ENCODE measurements at places on chromosomes 16 and 17.
A peak's percentile ranks its signal among the peaks of the same experiment; 100 is the strongest.

DNA sequence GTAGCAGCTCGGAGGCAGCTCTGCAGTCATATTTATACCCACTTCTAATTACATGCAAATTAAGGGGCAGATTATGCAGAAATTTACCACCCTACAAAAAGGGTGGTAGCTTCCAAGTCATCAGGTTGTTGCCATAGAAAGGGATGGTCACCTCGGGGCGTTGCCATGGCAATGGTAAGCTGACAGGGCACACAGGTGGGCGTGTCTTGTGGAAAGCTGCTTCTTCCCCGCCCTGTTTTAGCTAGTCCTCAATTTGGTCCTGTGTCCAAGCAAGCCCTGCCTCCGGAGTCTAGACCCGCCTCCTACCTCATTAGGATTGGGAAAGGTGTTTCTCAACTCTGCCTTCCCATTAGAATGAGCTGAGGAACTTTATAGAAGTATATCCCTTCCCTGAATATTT is 98.7 kb downstream of the HS3ST2 start:
- no peak for DNase-seq

DNA sequence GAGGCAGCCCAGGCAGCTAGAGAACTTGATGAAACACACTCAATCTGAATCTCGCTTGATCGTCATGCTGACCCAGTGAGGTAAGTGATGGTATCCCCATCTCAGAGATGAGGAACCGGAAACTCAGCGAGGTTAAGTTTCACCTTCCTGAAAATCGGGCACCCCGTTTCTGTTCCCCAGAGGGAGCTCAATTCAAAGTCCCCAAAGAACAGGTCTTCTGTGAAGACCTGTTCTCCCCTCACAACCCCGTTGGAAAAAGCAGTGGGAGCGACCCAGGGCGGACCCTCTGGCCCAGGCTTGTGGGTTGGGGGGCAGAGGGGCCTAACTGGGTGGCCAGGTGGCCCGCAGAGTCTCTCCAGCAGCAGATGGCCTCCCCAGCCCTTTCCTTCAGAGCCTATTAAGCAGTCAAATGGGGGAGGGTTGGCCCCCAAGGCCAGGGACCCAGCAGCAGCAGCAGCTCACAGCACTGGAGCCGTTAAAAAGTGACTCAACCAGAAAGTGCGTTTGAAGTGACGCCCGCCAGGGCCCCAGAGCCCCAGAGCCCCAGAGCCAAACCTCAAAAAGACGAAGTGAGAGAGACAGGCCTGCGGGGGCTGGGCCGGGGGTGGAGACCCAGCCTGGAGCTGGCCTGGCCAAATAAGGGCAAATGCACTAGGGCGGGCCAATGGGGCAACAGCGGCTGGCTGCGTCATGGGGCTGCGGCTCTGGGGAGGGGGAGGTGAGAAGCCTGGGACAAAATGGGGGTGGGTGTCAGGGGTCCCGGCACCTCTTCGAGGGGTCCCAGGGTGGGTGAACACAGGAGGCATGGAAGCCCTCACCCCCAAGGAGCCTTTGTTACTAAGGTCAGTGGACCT is 9.2 kb upstream of the TSPOAP1 start:
- DNase-seq = peak; percentile 92

DNA sequence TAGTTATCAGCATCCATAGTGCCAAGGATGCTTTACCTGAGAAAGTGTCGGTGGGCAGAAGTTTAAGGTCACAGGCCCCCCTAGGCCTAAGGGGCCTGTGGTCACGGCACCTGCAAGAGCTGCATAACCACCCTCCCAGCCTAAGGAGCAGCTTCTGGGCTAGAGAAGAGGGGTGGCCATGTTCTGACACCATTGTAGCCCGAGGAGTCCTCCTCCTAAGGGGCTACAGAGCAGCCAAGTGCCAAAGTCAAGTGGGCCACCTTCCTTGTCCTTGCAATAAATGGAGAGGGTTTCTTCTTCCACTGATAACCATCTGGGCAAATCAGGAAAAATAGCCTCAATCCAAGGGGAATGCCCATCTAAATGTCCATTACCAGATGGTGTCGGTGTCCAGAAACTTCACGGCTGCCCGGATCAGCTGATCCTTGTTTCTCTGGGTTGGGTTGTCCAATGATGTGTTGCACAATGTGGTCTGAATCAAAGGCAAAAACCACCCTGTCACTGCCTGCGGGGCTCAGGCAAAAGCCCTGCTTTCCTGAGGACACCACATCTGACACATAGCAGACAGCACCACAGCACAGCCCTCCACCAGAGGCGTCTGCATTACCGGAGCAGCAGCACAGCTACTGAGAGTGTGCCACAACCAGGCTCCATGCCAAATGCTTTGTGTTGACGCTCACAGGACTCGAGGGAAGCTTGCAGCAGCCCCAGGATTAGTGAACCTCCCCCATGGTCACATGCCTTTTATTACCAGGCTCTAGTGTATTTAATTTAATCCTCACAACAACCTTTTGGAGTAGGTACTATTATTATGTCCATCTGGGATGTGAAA is 12.8 kb downstream of the ATPAF2 start:
- no peak for DNase-seq

DNA sequence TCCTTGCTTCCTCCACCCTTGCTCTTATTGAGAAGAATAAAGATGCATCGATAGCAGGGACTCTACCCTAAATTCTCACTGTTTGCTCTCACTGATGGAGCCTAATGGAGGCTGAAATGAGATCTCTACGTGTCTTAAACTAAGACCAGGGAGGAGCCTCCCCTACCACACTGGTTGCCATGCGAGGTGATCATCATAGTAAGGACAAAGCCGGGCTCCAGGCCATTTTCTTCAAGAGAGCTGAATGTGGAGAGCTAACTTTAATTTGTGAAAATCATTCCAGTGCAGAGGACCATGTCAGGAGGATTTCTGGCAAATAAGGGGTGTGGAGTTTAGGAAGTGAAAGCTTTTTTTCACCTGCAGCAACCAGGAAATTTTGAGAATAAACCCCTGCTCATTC is 5.6 kb downstream of the CDH11 start:
- no peak for DNase-seq

DNA sequence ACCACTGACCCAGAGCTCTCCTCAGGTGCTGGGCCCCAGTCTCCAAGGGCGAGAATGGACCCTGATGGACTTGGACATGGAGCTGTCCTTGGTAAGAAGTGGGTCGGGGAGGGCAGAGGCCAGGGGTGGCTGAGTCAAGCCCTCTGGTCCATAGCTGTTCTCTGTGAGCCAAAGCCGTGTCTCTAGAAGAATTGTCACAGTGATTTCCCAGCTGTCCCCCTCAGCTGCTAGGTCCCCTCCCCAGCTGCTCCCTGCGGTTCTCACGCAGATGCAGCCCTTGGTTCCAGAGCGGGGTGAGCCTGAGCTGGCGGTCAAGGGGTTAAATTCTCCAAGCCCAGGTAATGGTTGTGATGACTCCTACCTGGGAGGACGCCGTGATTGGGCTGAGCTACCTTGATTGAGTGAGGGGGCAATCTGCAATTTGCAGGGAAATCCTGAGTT is 1.3 kb upstream of the NOL3 start:
- no peak for DNase-seq

DNA sequence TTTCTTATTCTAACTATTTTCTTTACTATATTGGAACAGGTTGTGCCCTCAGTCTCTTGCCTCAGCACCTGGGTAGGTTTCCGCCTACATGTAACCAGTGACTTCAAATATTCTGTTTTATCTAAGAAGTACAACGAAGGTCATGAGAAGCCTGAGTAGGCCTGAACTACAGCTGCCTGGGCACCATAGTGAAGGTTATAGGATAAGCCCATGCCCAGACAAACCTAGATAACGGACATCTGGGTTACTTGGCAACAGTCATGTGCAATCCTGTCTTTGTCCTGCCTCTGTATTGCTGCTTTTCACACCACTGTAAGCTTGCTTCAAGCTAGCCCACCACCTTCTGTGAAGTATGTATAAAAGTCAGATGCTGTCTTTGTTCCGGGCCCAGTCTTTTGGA is 25.4 kb upstream of the ARL4D start:
- DNase-seq = no peak

DNA sequence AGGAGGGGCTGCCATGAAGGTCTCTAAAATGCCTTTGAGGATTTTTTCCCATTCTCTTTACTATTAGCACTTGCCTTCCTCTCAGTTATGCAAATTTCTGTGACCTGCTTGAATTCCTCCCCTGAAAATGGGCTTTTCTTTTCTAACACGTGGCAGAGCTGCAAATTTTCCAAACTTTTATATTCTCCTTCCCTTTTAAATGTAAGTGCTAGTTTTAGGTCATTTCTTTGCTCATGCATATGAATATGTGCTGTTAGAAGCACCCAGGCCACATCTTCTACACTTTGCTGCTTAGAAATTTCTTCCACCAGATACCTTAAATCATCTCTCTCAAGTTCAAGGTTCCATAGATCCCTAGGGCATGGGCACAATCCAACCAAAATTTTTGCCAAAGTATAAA is 11.8 kb downstream of the CLEC10A start:
- DNase-seq = no peak

- no peak for DNase-seq
Measured at GRCh38 chr16:79001156-79001967, 599.2 kb downstream of the MAF start.

- no peak for DNase-seq
Measured at GRCh38 chr17:83099570-83100181, 20.3 kb downstream of the METRNL start.

GRCh38 chr16:1929105-1929504 is 10.9 kb upstream of the HS3ST6 start:
- DNase-seq = no peak

GRCh38 chr16:675884-676564 is 553 bp downstream of the RHBDL1 start:
- no peak for DNase-seq

DNA sequence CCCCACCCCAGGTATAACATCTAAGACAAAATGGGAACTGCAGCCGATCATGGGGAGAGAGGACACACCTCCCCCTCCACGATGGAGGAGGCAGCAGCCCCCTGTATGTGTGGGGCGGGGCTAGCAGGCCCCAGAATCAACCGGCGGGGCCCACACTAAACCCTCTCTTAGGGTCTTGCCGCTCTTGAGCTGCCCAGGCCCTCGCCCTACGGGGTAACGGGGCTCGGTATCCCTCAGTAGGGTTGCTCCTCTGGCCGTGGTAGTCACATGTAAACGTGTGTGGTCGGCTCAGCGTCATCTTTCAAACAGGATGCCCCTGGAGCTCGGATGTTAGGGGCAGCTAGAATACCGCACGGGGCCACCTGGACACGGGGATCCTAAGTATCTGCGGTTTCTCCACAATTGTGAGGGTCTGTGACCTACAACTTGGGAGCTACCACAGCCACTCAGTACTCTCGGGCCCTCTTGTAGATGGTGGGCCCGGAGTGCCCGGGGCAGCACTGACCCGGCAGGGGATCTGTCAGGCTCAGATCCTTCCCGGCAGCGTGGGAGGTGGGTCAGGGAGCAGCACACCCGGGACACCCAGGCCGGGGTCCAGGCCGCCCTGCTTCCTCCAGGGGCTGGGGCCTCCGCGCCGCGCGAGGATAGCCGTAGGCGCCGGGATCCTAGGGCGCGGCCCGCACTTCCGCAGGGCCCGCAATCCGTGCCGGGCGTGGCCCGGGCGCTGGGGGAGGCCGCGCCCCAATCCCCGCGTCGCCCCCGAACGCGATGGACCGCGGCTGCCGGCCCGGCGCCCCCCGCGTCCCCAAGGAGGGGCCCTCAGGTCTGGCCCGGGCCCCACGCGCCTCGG is 781 bp downstream of the ARHGDIA start:
- DNase-seq = no peak

Measured in stimulated activated CD8-positive, alpha-beta memory T cell treated with anti-CD3 and anti-CD28 coated beads, Interleukin-15, amount 100 ng/mL, for 4 hours (primary cell).